ENCODE measurements at places on chromosomes 1 and 21. TPM values are rescaled to one million over a fixed set of nuclear protein-coding genes. Genes with fewer than 3 reads are reported as not detected.

LEMD1 gene
- total RNA-seq, result 2.1 TPM

SMG7 gene
- 18.3 TPM for total RNA-seq

FMO2 gene
- not detected for total RNA-seq

GUCA2B gene
- not detected for total RNA-seq

HTR6 gene
- total RNA-seq, result not detected

CHIT1 gene
- under 0.01 TPM for total RNA-seq

RAB42 gene
- not detected for total RNA-seq

A3GALT2 gene
- not detected for total RNA-seq

SERINC2 gene
- 23.2 TPM for total RNA-seq

NLRP3 gene
- under 0.01 TPM for total RNA-seq

SRSF4 gene
- total RNA-seq, result 40.1 TPM

ETNK2 gene
- 58.7 TPM for total RNA-seq

RRAGC gene
- total RNA-seq, result 21.0 TPM

SMG5 gene
- 67.0 TPM for total RNA-seq

BCAN gene
- not detected for total RNA-seq

PGM1 gene
- 69.2 TPM for total RNA-seq

CD84 gene
- total RNA-seq, result not detected

S100A8 gene
- total RNA-seq, result 50.0 TPM

UBXN10 gene
- total RNA-seq, result 0.13 TPM

MAP1LC3C gene
- not detected for total RNA-seq

FHAD1 gene
- total RNA-seq, result 0.13 TPM
